Occipital lobe (tissue), 3 donors: ENCODE measurements at places on chromosomes 12 and 14. TPM values are rescaled to one million over a fixed set of nuclear protein-coding genes. Genes with fewer than 3 reads are reported as not detected.

Gene EPYC
- total RNA-seq = not detected

DNA sequence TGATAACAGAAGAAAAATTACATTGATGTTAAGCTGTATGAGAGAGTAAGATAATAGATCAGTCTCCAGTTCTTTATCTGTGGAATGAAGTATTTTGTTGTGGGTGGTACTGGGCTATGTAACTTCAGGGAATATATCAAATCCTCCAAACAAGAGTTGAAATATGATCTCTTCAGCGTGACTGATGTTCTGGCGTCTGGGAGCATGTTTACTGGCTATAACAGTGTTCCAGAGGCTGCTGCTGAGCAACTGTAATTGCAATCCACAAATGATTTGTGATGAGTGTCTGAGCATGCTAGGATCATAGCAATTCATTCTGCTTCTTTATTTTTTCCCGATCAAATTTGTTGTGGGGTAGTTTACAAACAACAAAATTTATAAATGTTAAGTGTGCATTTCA lies 18.6 kb upstream of the CCDC198 start:
- no peak for DNase-seq

DNA sequence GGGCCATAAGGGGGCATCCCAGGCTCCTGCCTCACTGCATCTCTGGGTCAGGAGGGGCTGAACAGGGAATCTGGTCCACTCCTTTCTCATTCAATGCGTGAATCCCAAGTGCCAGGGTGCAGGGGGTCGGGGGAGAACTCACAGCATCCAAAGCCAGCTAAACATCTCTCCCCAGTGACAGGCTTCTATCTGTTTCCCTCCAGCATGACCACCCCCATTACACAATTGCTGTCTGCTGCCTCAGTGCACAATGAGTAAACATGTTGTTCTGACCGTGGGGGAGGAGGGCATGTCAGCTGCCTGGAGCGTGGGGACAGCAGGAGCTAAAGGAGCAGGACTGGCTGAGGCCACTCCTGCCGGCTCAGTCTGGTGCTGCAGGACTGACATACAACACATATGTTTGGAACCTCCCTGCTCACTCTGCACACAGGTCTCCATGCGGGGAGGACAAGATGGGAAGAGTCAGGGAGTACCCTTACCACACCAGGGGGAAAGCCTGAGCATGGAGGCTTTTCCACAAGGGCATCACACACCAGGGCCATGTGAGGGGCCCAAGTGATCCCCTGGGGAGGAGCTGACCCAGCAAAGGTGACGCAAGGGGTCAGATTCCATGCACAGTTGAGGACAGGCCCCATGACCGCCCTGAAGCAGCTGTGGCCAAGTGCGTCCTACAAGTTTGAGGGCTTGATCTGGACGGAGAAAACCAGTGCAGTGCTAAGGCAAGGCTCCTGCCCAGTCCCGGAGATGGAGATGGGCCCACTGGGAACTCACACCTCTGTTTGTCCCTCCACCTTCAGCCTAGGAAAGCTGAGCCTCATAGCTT lies 1.4 kb downstream of the TNS2 start:
- peak; percentile 85 for DNase-seq

GRCh38 chr12:111784953-111785352 lies 18.2 kb downstream of the ALDH2 start:
- no peak for DNase-seq

DNA sequence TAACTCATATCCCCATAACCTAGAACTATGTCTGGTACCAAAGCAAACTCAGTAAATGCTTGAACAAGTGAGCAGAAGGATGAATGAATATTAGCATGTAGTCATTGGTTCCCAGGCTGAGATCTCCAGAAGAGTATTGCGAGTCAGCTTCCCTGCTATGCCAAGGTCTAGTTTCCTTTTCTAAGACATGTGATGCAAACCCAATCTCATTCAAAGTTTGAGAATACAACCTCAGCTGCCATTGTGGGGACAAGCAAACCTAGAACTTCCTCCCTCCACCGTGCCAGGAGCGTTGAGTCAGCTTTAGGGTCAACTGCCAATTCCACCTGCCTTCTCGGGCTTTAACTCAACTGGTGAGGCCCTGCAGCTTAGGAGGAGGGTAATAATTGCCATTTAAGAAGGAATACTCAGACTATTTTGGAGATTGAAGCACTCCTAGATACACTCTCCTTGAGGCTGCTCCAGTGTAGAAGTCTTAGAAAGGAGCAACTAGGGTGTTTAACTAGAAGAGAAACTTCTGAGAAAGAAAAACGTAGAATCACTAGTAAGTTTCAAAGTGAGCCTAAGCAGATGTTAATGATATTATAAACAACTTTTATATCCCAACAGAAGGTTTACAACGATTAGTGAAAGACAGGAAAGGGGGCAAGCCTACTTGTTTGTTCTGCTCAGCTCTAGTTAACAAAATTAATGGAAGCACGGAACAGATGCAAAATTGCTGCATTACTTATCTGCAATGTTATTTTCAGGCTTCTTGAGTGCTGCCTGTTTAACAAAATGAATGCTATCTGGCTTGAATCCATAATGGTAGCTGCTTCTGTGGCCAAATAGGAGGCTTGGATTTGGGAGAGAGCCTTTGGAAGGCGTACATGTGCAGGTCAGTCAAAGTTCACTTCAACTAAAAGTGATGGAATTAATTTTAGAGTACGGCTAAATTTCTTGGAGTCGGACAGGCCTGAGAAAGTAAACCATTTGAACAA lies 96.9 kb downstream of the HELB start:
- no peak for DNase-seq

- DNase-seq = no peak
Measured at GRCh38 chr14:105938055-105938863, 411.9 kb downstream of the TMEM121 start.

DNA sequence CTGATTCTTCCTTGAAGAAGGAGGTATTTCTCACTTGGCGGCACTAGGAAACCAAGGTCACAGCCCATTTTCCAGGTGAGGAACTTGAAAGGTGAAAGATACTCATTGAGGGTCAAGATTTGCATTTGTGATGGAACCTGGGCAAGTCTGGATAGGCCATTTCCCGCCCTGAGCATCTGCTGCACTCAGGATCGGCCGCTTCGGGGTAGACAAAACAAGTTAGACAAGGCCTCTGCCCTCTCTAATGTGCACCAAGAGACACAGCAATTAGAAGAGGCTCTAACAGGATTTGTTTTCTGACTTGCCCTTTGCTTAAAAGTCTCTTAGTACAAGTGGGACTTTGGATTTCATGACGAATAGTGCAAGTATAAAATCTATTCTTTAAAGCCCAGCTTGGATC lies 167.2 kb downstream of the KTN1 start:
- DNase-seq = no peak

DNA sequence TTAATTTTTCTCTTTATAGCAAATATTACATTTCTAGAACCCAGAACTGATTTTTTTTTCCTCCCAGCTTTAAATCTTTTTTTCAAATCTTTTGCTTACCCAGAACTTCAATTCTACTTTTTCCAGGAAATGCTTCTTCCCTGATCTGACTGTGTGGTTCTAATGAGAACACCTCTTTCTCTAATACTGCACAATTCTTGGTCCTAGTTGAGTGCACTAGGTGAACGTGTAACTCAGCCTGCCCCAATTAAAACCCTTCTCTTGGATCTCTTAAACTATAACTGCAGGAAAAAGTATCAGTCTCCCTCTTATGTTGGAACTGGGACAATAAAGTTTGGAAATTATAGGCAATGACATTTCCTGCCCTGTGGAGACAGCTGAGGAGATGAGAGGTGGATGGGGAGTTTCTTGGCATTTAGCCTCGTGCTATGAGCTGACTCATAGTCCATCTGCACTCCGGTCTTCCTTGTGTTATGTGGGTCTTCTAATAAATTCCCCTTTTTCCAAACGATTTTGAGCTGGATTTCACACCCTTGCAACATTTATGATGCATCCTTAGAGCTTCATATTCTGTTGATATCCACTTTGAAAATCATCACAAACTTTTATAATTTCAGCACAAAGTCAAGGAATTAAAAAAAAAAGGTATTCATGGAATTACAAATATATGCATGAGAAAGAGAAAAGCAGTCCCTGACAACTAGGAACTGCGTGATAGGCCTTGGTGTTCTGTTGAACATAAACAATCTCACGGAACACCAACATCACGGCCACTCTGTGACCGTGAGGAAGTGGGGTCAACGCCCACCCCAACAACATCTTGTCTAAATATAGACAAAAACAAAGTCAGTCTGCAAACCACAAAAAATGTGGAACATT lies 52.4 kb downstream of the BRMS1L start:
- DNase-seq = no peak

- DNase-seq = no peak
Measured at GRCh38 chr12:105378911-105379310, 48.4 kb downstream of the C12orf75 start.

Gene RAB15
- total RNA-seq = 28.9 TPM

Gene GPR84
- total RNA-seq = 0.16 TPM

- DNase-seq = peak; percentile 75
Measured at GRCh38 chr12:50074936-50075807, 10.0 kb upstream of the SMARCD1 start.

DNA sequence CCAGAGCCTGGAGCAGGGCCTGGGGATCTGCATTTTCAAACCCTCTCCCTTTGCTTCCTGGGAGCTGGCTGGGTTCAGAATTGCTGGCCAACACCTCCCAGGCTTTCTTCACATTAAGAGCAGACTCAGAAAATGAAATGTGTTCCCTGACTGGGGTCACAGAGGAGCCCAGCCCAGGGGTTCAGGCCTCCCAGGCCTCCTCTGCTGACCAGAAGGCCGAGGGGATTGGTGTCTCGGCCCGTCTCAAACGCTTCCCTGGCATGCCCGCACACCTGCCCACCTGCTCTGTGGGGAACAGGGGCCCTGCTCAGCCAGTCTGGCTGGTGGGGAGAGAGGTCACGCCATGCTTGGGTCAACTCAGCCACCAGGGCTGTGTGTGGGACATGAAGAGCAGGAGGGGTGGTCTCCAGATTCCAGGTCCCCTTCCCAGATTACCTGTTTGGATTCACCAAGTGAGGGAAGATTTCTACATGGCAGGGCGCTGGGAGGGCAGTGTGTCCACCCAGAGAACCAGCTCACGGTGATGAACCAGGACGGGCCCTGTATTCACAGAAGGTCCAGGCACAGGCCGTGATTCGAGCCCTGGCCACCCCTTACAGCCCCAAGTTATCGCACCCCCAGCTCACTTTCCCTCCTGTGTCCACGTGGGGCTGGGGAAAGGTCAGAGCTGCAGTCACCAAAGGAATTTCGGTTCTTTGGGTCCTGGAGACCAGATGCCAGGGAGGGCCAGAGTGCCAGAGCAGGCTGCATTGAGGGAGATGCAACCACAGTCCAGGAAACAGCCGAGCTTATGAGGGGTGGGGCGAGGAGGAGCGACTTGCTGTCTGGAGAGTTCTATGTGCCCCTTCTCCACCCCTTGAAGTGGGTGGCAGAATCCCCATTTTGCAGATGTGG lies 55.2 kb upstream of the RIN3 start:
- no peak for DNase-seq

GRCh38 chr12:12881151-12881909 lies 10.0 kb upstream of the GPRC5A start:
- DNase-seq = no peak

Gene ADGRD1
- 1.9 TPM for total RNA-seq

Gene KERA
- 3.0 TPM for total RNA-seq

DNA sequence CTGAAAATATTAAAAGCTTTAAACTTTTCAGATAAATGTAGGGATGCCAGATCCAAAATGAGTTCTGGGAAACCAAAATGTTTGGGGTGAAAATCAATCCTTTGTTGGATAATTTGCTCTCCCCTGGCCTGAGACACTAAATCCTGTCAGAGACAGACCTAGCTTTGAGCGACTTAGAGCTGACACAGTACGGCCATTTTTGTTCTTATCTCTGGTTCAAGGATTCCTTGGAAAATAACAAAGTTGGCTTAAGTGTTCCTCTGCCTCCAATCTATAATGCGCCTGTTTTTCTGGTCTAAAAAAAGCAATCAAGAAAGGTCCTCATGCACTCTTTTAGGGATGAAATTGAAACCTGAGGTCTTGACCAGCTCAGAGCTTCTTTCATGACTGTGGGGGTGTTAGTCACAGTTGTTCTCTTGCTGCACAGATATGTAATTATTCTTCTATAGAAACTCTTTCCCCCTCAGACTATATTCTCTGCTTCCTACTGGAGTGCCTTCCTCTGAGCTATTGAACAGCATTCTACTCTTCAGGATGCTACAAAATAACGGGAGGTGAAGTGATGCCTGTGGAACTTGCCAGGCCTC lies 52.3 kb upstream of the EGLN3 start:
- no peak for DNase-seq

DNA sequence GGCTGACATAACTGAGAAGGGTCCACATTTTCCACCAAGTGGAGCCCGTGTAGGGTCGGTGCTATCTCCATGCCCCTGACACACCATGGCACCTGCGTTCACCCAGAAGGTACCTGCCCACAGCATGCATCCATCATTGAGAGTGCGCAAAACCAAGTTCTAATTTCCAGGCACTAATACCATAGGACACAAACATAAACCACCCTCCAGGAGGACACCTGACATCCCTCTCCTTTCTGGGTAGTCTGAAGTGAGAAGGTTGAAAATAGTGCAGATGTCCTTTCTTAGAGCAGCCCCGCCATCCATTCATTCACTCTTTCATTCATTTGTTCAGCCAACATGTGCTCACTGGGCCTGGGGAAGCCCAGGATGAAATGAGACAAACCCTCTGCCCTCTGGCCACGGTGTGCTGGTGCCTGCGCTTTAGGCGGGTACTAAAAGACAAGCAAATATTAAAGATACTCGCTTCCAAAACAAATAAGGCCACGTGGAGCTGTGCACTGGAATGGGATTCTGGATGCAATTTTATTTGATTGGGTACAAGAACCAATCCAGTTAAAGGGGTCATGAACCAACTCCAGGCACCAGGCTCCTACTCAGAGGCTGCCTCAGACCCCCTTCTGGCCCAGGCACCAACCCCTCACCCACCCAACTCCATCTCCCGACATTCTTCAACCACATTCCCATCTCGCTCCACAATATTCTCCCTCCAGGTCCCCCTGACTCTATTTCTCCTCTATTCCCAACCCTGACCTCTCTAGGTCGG lies 1.2 kb downstream of the TTC7B start:
- DNase-seq = no peak

Gene KIF26A
- total RNA-seq = 13.1 TPM

- DNase-seq = peak; percentile 12
Measured at GRCh38 chr12:62438098-62438692, 28.4 kb upstream of the MON2 start.

Gene GLS2
- total RNA-seq = 5.9 TPM

Gene TGM1
- total RNA-seq = 0.94 TPM

Gene PPP1R36
- 1.4 TPM for total RNA-seq
